ENCODE measurements at places on chromosomes 5 and 9.

GRCh38 chr5:133398646-133399101 is 213.7 kb downstream of the FSTL4 start:
- peak; percentile 20 for DNase-seq

- DNase-seq = no peak
Observed at GRCh38 chr5:130323804-130324454, 419.7 kb downstream of the CHSY3 start.

GRCh38 chr5:92372766-92373165 is 989.6 kb upstream of the ARRDC3 start:
- no peak for DNase-seq

- DNase-seq = no peak
Observed at GRCh38 chr9:132075853-132076252, 3.8 kb downstream of the MED27 start.

DNA sequence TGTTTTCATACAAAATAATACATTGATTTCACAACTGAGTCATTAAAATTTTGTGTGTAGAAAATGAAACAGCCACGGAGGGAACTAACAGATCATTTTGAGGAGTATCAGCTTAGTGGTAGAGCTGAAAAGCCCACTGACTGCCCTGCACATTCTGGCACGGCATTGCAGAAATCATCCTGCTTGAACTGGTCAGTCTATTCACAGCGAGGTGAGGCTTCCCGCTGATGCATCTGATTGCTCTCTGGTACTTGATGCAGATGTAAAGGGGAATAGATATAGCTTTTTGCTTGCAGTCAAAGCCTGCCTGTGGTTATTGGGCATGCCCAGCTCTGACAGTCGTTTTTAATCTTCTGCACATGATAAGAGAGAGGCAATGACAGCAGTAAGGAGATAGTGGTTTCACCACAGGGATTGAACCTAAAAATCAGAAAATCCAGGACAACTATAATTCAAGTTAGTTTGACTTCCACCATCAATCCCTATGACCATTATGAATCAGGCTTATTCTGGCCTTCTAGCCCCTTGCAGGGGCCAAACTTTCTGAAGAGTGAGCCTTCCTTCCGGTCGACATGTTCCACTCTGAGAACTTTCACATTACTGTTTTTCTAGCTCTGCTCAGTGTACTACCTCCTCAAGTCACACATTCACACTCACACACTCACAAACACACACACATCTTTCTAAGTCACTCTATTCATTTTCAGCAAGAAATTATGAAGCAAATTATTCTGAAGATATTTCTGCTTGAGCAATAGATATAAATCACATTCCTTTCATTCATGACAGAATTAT is 782.8 kb upstream of the NUDT12 start:
- DNase-seq = no peak

- DNase-seq = no peak
Observed at GRCh38 chr5:95554331-95554646, 488 bp downstream of the SKIC3 start.

GRCh38 chr9:128205296-128205944 is 2.2 kb downstream of the DNM1 start:
- no peak for DNase-seq

- DNase-seq = no peak
Observed at GRCh38 chr9:68644831-68645230, 60.2 kb upstream of the PIP5K1B start.

DNA sequence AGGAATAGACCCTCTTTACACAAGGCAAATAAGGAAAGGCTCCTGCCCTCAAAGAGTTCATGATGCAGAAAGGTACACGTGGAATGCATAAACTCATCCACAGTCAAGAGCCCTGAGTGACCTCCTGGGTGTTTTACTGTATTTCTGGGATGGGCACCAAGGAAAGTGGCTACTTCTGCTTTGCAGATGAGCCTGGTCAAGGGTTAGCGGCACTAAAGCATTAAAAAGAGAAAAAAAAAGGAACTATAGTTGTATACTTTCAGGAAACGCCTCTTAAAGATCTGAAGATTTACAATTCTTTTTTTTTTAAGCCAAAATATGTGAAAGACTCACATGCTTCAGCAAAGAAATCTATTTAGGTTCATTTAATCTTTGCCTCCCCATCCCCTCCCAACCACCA is 366.2 kb upstream of the PDE4D start:
- no peak for DNase-seq

DNA sequence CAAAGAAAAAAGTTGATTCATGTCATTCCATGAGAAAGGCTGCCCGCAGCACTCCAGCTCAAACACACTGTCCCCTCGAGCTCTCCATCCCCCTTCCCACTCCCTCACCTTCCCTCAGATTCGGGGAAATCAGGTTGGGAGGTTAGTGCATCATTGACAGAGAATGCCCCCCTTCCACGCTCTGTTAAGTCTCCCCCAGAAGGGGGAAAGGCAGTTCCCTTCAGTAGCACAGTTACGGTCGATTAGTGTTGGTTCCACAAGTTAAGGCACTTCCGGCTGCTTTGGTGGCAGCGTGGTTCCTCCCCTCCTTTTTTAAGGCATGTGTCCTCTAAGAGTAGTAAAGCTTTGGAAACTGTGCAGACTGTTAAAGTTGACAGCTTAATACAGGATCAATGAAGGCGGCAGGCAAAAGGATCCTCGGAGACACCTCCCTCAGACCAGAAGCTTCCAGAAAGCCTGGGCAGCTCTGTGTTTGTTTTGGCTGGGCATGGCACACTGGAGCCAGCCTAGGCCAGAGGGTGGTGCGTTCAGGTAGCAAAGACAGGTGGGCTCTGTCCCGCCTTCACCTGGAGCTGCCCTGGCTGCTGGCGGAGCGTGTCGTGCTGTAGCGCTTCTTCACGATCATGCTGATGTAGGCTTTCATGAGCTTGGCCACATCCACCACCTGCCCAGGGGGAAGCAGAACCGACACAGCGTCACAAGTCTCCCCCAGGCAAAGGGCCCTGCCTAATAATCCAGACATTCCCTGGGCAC is 49.5 kb upstream of the RETREG1 start:
- DNase-seq = no peak

DNA sequence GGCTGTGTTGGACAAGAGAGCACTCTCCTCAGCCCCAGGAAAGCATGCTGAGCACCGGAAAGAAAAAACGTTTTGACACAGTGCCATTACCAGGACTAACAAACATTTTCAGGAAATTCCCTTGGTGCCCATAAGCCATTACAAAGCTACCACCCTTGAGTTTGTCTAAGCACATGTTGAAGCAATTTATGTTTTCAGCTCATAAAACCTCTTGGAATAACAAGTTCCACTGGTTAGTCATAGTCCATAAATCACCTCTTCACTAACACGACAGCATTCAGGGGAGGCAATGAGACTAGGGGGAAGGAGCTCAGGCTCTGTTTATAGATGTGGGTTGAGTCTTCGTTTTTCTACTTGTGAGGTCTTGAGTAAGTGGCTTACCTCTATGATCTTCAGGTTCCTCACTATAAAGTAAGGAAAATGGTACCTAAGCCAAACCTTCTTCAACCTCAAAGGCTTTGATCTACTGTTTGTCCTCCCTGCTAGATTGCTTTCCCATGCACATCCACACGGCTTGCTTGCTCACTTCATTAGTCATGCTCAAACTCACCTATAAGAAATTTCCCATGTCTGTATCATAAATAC is 65.4 kb downstream of the DRD1 start:
- DNase-seq = no peak

GRCh38 chr5:59449905-59450644 is 443.5 kb downstream of the PDE4D start:
- no peak for DNase-seq

DNA sequence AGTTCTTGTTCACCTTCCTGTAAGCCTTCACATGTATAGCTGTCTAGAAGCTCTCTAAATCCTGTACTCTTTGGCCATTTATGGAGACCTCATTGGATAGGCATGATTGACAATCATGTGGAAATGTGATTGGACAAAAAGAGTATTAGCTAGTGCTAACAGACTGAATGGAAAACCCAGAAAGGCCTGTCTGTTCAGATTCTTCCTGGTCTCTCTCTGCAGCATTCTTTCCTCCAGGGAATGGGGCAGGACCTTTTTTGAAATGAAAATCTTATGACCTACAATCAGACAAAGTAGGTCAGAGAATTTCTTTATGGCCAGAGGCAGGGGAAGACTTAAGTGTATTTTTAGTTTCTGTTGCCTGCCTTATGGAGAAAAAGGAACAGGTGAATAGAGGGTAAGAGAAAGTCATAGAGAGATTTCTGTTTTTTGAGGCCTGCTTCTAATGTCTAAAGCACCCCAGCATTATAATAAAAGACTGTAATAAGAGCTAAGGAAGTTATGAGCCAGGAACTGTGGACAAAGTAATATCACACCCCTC is 152.4 kb upstream of the CCDC152 start:
- no peak for DNase-seq

- no peak for DNase-seq
Observed at GRCh38 chr5:173715607-173716006, 99.2 kb upstream of the BOD1 start.

DNA sequence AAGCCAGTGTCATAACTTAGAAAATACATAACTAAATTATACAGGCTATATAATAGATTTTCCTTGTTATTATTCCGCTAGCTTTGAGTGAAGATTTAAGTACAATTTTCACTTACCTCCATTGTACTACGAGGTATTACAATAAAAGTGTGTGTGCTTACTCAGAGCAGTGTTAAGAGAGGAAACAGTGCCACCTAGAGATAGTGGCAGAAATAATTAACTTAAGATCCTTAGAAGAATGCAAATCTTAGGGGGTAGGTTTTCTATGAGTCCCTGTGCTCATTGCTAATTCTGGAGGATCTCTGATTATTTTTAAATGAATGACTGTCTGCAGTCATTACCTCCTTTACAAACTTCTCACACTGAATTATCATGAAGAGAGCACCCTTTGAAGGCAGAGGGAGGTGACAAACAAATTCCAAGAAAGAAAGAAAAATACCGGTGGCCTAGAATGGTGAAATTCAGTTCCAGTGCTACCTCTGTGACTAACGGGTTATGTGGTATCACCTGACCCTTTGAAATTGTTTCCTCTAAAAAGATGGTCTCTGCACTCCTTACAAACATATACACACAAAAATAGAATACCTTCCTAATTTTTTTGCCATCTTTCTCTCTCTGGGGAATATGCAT is 379.8 kb downstream of the TRIM36 start:
- no peak for DNase-seq

- no peak for DNase-seq
Observed at GRCh38 chr5:111200828-111201227, 23.4 kb upstream of the CAMK4 start.

DNA sequence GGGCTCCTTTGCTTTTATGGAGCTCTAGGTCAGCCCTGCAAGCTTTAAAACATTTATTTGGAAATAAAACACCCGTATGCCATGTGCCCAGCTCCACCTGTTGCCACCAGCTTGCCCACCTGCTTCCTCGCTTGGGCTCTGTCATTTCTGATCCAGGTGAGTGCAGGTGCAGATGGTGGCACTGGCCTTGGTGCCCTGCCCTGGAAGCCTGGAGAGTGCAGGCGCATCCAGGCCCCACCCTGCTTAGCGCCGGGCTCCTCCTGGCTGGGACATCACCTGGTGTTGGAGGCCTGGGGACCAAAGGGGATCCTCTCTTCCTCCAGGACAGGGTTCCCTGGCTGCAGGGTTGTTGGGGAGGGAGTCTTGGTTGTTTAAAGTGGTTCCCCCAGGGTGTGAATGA is 35.8 kb downstream of the WNK2 start:
- DNase-seq = no peak

DNA sequence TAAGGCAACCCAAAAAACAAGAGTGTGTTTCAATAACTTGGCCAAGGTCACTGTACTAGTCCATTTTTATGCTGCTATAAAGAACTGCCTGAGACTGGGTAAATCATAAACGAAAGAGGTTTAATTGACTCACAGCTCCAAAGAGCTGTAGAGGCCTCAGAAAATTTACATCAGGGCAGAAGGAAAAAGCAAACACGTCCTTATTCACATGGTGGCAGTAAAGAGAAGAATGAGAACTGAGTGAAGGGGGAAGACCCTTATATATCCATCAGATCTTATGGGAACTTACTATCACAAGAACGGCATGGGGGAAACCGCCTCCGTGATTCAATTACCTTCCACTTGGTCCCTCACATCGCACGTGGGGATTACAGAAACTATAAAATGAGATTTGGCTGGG is 64.3 kb upstream of the CAMK4 start:
- no peak for DNase-seq

DNA sequence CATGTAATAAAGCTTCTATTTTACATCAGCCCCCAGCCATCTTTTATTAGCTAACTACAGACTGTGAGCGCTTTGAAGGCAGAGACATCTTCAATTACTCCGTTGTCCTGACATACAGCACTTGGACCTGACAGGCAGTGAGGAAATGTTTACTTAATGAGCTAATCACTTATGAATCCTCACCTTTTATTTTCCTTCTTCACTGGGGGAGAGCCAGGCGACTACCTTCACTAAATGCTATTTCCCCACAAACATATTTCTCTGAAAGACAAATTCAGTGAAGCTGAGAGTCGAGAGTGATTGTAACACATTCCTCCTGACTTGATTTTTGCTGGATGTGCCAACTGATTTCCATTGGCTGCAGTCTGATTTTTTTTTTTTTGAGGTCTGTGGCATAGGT is 192.1 kb upstream of the CLINT1 start:
- DNase-seq = no peak

DNA sequence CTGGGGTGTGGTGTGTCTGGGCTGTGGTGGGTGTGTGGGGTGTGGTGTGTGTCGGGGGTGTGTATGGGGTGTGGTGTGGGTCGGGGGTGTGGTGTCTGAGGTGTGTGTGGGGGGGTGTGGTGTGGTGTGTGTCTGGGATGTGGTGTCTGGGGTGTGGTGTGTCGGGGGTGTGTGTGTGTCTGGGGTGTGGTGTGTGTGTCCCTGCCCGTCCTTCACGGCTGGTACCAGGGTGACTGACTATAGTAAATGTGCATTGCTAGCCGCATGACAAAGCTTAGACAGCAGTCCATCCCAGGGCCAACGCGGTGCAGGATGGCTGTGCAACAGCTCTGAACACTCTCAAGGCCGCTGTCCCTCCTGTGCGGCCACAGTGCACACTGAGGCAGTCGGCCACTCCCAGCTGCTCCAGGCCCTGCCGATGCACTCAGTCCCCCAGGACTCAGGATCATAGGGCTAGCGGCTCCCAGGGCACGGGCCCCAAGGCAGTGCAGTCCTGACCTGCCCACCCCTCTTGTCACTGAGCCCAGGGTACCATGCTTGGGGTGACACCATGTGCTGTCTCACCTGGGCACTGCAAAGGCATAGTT is 54.0 kb downstream of the SECISBP2 start:
- DNase-seq = no peak

DNA sequence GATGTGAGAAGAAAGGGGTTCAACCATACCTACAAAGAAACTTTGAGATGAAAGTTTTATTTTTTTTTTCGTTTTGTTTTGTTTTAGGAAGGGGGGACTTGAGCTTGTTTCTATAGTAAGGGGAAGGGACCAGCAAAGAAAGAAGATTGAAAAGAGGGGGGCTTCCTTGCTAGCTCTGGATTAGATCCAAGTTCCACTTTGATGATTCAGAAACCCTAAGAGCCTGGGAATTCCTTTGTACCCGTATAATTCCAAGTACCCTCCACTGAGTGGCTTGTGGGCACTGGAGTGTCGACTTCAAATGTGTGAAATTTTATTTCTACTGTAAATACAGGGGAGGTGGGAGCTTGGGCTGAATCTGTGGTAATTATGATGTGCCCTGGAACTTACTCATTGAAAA is 10.9 kb downstream of the MAMDC2 start:
- no peak for DNase-seq
